Activated CD4-positive, alpha-beta T cell treated with anti-CD3 and anti-CD28 coated beads, Interleukin-2, amount 10 ng/mL, durations not matched to agents 24 days and 14 days (primary cell): ENCODE measurements at places on chromosomes 16 and 17. TPM values are rescaled to one million over a fixed set of nuclear protein-coding genes. Genes with fewer than 3 reads are reported as not detected.

GRCh38 chr16:56295059-56295665 is 103.9 kb downstream of the GNAO1 start:
- H3K4me1 ChIP-seq = peaks cover 2% of the 10 kb centered on the region
- H3K4me3 ChIP-seq = no peak overlapping the region
- DNase-seq = no peak
- H3K27me3 ChIP-seq = peaks cover 14% of the 10 kb centered on the region
- H3K36me3 ChIP-seq = no peaks in the 10 kb centered on the region

DNA sequence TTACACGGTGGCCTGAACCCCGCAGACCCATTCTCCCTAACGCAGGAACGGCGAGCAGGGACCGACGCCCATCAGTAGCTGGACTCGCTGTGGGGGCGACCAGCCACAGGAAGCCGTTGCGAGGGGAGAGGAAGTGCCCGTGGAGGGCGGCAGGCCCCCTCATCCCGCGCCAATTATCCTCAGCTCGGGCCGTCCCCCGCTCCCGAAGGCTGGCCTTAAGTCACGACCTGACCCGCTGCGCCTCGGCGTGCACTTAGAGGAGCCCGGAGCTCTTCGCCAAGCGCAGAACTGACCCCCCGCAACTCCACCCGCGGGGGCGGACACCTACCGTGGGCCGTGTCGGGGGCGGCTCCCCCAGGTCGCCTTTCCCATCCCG is 401 bp downstream of the ARL16 start:
- peak overlapping the region; percentile 73 for H3K27ac ChIP-seq
- no peak for DNase-seq
- H3K4me3 ChIP-seq = peak overlapping the region; percentile 97
- H3K4me1 ChIP-seq = peaks cover 22% of the 10 kb centered on the region

DNA sequence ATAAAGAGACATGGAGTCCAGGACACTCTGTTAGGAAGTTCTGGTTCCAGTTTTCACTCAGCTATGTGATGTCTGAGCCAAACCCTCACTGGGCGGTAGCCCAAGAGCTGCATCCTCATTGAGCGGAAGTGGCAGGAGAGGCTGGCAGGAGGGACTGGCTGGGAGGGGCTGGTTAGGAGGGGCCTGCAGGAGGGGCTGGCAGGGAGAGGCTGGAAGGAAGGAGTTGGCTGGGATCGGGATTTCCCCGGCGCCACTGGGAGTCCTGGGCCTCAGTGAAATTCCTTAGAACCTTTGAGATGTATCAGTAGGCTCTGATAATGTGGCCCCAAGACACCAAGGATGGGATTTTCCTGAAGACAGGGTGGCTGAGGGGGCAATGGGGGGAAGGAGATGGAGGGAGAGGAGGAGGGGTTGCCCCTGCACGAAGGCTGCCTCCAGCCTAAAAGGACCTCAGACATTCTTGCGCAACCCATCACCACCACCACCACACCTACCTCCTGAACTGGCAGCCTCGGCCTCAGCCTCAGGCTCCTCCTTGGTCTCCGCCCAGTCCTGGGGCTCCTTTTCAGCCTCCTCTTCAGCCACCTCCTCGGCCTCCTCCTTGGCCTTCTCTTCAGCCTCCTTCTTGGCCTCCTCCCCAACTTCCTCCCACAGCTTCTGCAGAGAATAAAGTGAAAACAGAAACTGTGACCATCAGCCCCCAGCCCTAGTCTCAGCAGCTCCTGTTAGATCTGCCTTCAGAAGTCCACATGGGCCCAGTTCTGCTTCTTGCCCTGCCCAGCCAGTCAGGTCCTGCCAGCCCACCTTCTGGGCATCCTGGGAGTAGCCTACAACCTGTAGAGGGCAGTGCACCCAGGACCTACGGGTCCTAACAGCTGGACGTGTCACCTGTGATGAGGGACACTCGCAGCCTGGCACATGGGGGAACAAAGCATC is 31.7 kb downstream of the CNGB1 start:
- H3K27ac ChIP-seq = no peak overlapping the region
- H3K4me1 ChIP-seq = no peaks in the 10 kb centered on the region
- H3K4me3 ChIP-seq = no peak overlapping the region
- H3K36me3 ChIP-seq = no peaks in the 10 kb centered on the region
- peaks cover 7% of the 10 kb centered on the region for H3K27me3 ChIP-seq

- H3K4me1 ChIP-seq = peaks cover 13% of the 10 kb centered on the region
- peaks cover 5% of the 10 kb centered on the region for H3K36me3 ChIP-seq
- no peak overlapping the region for H3K27ac ChIP-seq
- H3K4me3 ChIP-seq = no peak overlapping the region
- no peaks in the 10 kb centered on the region for H3K27me3 ChIP-seq
Measured at GRCh38 chr17:16298140-16298662, 55.1 kb downstream of the CENPV start.

GRCh38 chr16:6684076-6684673 is 648.5 kb upstream of the RBFOX1 start:
- H3K4me3 ChIP-seq = no peak overlapping the region
- H3K4me1 ChIP-seq = no peaks in the 10 kb centered on the region
- no peaks in the 10 kb centered on the region for H3K36me3 ChIP-seq
- no peak overlapping the region for H3K27ac ChIP-seq
- H3K27me3 ChIP-seq = no peaks in the 10 kb centered on the region
- peak; percentile 55 for DNase-seq

GRCh38 chr17:63246344-63246743 is 199.8 kb downstream of the CYB561 start:
- no peak for DNase-seq
- no peaks in the 10 kb centered on the region for H3K36me3 ChIP-seq
- H3K4me3 ChIP-seq = no peak overlapping the region

GRCh38 chr17:49219987-49220386 is 9.5 kb downstream of the ABI3 start:
- H3K27me3 ChIP-seq = peaks cover 3% of the 10 kb centered on the region
- H3K36me3 ChIP-seq = peaks cover 57% of the 10 kb centered on the region
- DNase-seq = no peak

- no peak for DNase-seq
- no peak overlapping the region for H3K27ac ChIP-seq
- H3K27me3 ChIP-seq = peaks cover 3% of the 10 kb centered on the region
- no peak overlapping the region for H3K4me3 ChIP-seq
Measured at GRCh38 chr17:77852731-77853130, 105.8 kb upstream of the TNRC6C start.

- DNase-seq = no peak
- H3K27ac ChIP-seq = no peak overlapping the region
- H3K4me3 ChIP-seq = no peak overlapping the region
- H3K36me3 ChIP-seq = peaks cover 30% of the 10 kb centered on the region
Measured at GRCh38 chr16:27389272-27389961, 12.6 kb upstream of the IL21R start.

DNA sequence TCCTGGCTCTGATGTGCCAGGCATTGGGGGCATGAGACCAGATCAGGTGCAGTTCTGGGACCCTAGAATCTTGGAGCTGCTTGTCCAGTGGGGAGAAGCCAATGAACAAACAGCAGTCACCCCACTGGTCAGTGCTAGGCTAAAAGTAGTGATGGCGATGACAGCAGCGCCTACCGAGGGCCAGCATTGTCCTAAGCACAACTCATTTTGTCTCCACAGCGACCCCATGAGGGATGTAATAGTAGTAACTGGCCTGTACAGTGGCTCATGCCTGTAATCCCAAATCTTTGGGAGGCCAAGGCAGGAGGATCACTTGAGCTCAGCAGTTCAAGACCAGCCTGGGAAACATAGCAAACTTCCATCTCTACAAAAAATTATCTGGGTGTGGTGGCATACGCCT is 6.2 kb downstream of the SMCR8 start:
- H3K27me3 ChIP-seq = no peaks in the 10 kb centered on the region
- peaks cover 49% of the 10 kb centered on the region for H3K36me3 ChIP-seq
- no peak overlapping the region for H3K4me3 ChIP-seq
- no peak for DNase-seq

DNA sequence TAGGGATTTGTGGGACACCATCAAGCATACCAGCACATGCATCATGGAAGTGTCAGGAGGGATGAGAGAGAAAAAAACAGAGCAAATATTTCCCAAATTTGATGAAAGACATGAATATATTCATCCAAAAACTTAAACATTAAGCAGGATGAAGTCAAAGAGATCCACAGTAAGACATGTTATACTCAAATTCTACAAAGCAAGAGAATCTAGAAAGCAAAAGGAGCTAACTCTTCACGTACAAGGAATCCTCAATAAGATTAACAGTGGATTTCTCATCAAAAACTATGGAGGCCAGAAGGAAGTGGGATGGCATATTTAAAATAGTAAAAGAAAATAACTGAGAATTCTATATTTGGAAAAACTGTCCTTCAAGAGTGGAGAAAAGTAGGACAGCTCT is 374.8 kb downstream of the ZFHX3 start:
- H3K4me3 ChIP-seq = no peak overlapping the region
- no peaks in the 10 kb centered on the region for H3K4me1 ChIP-seq
- DNase-seq = no peak

DNA sequence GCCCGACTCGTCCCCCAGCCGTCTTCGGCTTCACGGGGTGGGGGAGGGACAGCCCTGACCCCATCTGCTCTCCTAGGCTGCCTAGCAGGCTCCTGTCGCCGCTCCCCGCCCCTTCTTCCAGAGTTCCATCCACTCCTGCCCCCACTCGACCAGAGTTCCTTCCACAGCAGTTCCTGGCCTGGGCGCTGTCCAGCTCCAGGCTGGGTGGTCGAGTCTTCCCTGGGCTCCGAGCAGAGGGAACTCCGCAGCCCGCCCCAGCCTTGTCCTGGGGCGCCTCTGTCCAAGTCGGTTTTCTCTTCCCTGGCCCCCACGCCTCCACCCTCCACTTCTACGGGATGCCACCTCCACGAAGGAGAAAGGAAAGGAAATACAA is 1.4 kb downstream of the PYY start:
- H3K27me3 ChIP-seq = peaks cover 51% of the 10 kb centered on the region
- no peak for DNase-seq
- H3K27ac ChIP-seq = no peak overlapping the region
- H3K4me1 ChIP-seq = peaks cover 6% of the 10 kb centered on the region

DNA sequence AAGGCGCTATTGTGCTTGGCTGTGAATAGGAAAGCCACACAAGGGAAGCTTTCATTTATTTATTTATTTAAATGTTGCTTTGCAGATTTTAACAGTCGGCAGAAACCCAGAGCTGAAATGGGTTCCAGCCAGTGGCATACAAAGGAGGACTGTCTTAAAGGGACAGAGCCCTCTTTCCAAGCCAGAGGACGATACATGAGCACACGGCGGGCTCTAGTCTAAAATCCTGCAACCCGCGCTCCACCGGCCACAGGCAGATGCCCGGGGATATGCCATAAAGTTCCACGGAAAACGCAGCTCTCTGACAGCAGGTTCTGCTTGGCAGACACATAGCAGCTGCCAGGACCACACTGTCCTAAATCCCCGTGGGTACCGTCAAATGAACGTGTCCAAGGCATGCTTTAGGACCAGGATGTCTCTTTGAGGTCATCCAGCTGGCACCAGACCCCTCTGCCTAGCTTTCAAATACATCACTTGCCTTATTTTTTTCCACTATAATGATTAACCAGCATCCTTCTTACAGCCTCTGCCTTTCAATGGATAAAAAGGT is 64.6 kb downstream of the CYTH1 start:
- H3K27me3 ChIP-seq = no peaks in the 10 kb centered on the region
- H3K36me3 ChIP-seq = peaks cover 8% of the 10 kb centered on the region
- peaks cover 70% of the 10 kb centered on the region for H3K4me1 ChIP-seq
- H3K4me3 ChIP-seq = peak overlapping the region; percentile 69
- H3K27ac ChIP-seq = peak overlapping the region; percentile 88

Gene HBQ1
- 0.69 and 1.6 TPM in 2 replicates for total RNA-seq

Gene LRRC45
- total RNA-seq = 39.0 and 40.6 TPM in 2 replicates

Gene SLFN11
- total RNA-seq = 72.3 and 73.6 TPM in 2 replicates

Gene KRT9
- not detected in 2 replicates for total RNA-seq

Gene SEZ6
- not detected in 2 replicates for total RNA-seq

Gene TMEM235
- total RNA-seq = not detected in 2 replicates
